HT1080 (cell line): ENCODE measurements at places on chromosomes 4 and X. TPM values are rescaled to one million over a fixed set of nuclear protein-coding genes. Genes with fewer than 3 reads are reported as not detected.

The SUV39H1 gene
- 10.1 and 11.2 TPM in 2 replicates for total RNA-seq

The PPARGC1A gene
- 1.6 and 2.1 TPM in 2 replicates for total RNA-seq

The MAGEC3 gene
- total RNA-seq = not detected in 2 replicates

The ZNF141 gene
- 0.57 and 0.72 TPM in 2 replicates for total RNA-seq

The TEX11 gene
- not detected in 2 replicates for total RNA-seq

The LPAR4 gene
- total RNA-seq = 0.40 TPM in 1 of 2 replicates, not detected in the other

The TGIF2LX gene
- not detected in 2 replicates for total RNA-seq

The RPA4 gene
- not detected in 2 replicates for total RNA-seq

The MAGEB18 gene
- total RNA-seq = 0.10 TPM in 1 of 2 replicates, not detected in the other

The SORBS2 gene
- total RNA-seq = 9.3 and 14.6 TPM in 2 replicates

The KLHL4 gene
- 5.3 and 8.5 TPM in 2 replicates for total RNA-seq

The PPP1R3F gene
- 0.30 and 0.53 TPM in 2 replicates for total RNA-seq

The NSUN7 gene
- not detected in 2 replicates for total RNA-seq

The FGF2 gene
- total RNA-seq = 16.7 and 16.8 TPM in 2 replicates

The DRD5 gene
- not detected in 2 replicates for total RNA-seq

The SRPX2 gene
- 10.3 and 13.0 TPM in 2 replicates for total RNA-seq

The PPP2R2C gene
- total RNA-seq = 23.5 and 31.7 TPM in 2 replicates

The PGAM4 gene
- total RNA-seq = 0.84 and 1.4 TPM in 2 replicates

The PITX2 gene
- 4.6 and 7.1 TPM in 2 replicates for total RNA-seq

The ZDHHC15 gene
- total RNA-seq = not detected in 2 replicates

The CDX4 gene
- total RNA-seq = not detected in 2 replicates

The MGAT4D gene
- not detected in 2 replicates for total RNA-seq

The GLRA2 gene
- total RNA-seq = not detected in 2 replicates

The PRR32 gene
- not detected in 2 replicates for total RNA-seq

The GABRE gene
- 3.7 and 4.7 TPM in 2 replicates for total RNA-seq

The XKRX gene
- total RNA-seq = 0.13 TPM in 2 replicates

The PPA2 gene
- total RNA-seq = 80.1 and 91.6 TPM in 2 replicates

The MAGED1 gene
- 39.3 and 57.4 TPM in 2 replicates for total RNA-seq

The NUDT6 gene
- 13.6 and 14.6 TPM in 2 replicates for total RNA-seq

The CXorf49 gene
- total RNA-seq = not detected in 2 replicates
